ENCODE measurements at places on chromosomes 12 and 14.
A peak's percentile ranks its signal among the peaks of the same experiment; 100 is the strongest.

- DNase-seq = no peak
These were observed 232.0 kb downstream of the GRIN2B start for GRCh38 chr12:13749389-13749788.

- DNase-seq = no peak
These were observed 25.9 kb upstream of the POLR3B start for GRCh38 chr12:106331599-106331998.

GRCh38 chr12:77007476-77007875, 57.9 kb downstream of the E2F7 start:
- DNase-seq = no peak

GRCh38 chr12:14577344-14577743, 9.7 kb upstream of the PLBD1 start:
- no peak for DNase-seq

- no peak for DNase-seq
These were observed 542.7 kb upstream of the LMO3 start for GRCh38 chr12:17148706-17149105.

GRCh38 chr12:6423267-6424007, 21.3 kb upstream of the CD27 start:
- peak; percentile 39 for DNase-seq

- DNase-seq = no peak
These were observed 164.7 kb upstream of the CCND2 start for GRCh38 chr12:4108803-4109345.

- DNase-seq = no peak
These were observed 138.3 kb downstream of the EGLN3 start for GRCh38 chr14:33812601-33813000.

GRCh38 chr14:98200601-98201000, 1071.4 kb downstream of the BCL11B start:
- DNase-seq = no peak

DNA sequence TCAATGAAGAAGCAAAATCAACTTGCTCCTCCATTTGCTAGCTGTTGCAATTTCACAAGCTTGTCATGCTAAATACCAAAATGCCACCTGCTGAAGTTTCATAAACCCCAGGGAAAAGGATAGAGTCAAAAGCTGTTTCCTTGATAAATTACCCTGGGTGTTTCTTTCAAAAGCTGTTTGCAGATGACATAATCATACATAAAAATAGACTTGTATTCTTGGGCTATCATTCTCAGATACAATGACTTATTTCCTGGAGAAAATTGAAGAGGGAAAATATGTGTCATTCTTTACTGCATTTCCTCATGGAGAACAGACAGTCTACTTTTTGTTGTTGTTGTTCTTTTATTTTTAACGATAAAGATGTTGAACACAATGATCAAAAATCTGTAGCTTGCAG, 119.2 kb downstream of the GALC start:
- DNase-seq = no peak

DNA sequence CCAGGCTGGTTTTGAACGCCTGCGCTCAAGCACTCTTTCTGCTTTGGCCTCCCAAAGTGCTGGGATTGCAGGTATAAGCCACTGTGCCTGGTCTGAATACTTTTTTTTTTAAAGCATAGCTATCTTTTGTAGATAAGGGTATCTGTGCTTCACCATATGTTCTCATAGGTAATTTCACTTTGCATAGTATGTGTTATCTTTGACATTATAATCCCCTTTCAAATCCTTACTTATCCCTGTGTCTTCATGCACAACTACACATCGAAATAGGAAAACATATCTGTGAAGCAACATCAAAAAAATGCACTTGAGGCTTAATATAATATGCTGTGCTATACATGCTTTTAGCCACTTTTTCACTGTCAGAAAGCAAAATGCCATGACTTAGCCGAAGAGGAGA, 94.1 kb downstream of the SLC35F4 start:
- no peak for DNase-seq

GRCh38 chr12:28604240-28604639, 414.0 kb downstream of the CCDC91 start:
- DNase-seq = no peak

DNA sequence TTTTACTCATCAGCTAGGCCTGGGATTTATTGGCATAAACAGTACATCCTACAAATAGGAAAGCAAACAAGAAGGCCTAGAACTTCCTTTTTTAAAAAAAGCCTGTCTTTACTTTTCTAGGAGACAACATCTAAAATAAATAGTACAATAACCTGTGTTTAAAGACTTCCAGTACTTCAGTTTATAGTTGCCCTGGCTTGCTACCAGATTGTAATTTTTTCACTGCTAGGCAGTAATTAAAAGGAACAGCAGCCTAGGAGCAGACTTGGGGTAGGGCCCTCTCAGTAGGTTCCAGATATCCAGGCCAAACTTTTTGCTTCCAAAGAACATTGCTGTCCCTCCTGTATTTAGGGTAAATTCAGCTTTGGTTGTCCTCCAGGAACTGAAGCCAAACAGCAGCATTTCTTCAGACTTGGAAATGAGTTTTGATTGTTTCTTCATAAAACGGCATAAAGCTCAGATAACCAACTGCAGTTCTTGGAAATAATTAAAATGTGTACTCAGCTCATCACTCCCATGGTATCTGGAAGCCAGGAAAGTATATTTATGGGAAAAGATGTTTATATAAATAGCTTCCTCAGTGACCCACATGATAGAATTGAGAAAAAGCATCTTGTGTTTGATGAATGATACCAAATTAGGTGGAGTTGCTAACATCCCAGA, 61.7 kb downstream of the PPP1R36 start:
- DNase-seq = no peak

GRCh38 chr14:68523989-68524725, 268.7 kb downstream of the ZFP36L1 start:
- DNase-seq = no peak

GRCh38 chr14:55220230-55220629, 28.8 kb upstream of the DLGAP5 start:
- no peak for DNase-seq

DNA sequence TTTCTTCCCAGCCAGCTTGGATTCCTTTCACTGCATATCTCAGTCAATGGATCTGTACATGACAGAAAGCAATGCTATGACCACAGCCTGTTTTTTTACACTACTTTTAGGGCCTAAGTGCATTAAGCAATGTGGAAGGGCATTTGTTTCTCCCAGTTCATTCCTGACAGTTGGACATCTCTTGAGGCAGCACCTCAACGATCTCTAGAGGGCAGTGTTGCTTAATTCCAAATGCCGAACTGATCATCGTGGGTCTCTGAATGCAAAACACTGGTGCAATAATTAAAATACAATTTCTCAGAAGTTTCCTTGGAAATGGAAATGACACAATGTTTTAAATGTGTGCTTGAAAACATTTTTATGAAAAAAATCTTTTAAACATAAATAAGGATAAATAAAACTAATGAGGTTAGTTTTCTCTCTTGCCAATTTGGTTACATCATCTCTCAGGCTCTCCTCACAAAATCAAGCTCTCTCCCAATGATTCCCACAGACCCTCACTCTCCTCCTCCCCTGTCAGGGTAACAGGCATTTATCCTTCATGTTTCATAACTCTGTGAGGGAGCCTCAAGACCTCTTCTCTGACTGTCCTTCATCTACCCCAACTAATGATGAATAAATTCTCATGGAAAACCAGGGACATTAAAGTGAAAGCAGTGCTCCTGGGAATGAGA, 192.4 kb upstream of the SLC16A7 start:
- no peak for DNase-seq

DNA sequence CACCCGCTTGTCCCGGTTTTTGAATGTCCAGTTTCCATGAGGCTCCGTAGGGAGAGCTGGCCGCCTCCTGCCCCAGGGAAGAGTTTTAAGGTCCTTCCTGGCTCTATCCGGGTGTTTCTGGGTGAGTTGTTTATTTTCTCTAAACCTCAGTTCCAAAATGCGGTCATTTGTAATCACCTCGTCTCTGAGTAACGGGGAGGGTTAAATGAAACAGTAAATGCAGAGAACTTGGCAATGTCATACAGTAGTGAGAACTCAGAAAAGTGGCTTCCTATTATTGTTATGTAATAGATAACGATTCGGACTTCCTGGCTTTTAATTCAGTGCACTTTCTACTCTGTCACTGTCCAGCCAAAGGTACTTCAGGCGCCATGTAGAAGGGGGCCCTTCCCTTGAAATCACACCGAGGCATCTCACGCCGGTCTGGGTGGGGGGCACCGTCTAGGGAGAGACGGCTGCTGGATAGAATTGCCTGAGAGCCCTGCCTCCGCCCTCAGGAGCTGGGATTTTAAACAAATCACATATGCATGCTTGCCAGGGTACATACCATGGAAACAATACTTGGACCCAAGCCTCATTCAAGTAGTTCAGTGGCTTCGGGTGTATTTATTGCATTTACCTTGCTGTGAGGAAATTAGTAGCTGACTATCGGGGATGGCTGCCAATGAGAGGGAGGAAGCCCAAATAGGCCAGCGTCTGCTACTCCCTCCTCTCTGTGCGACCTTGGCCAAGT, 26.4 kb downstream of the NOS1 start:
- DNase-seq = no peak

GRCh38 chr12:19946550-19946949, 421.8 kb upstream of the PDE3A start:
- no peak for DNase-seq

GRCh38 chr12:12513416-12514006, 49.2 kb downstream of the DUSP16 start:
- DNase-seq = no peak

GRCh38 chr14:29446971-29447370, 480.7 kb downstream of the PRKD1 start:
- DNase-seq = no peak

GRCh38 chr14:100471441-100472093, 115.7 kb downstream of the BEGAIN start:
- no peak for DNase-seq

GRCh38 chr14:93709249-93709648, 79.0 kb downstream of the PRIMA1 start:
- DNase-seq = no peak

GRCh38 chr12:90888316-90888715, 66.7 kb downstream of the CCER1 start:
- no peak for DNase-seq

- no peak for DNase-seq
These were observed 7.2 kb downstream of the WNK1 start for GRCh38 chr12:759628-760027.

DNA sequence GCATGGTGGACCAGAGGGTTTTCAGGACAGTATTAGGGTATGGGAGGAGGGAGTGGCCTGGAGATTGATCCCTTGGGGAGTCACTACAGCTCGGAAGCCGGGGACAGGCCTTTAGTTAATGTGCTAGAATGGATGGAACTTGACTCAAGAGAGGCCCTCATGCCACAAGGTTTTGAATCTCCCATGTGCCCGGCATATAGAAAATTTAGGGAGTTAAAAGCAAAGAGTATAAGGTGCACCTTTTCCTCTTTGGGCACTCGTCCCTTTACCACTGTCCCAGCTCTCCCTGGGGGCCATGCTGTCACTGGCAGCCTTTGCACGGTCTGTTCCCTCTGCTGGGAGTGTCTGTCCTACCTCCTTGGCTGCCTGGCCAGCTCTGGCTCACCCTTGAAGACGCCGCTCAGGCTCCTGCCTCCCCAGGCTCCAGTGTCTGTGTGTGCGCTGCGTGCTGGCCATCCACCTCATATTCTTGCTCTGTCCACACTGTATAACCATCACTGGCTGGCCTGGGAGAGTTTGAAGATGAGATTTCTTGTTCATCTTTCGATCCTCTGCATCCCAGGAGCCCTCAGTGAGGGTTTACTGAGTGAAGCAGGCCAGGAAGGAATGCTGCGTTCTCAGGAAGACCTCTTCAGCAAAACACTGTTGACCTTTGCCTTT, 161.3 kb downstream of the ZFP36L1 start:
- DNase-seq = no peak

GRCh38 chr14:64634558-64634957, 69.7 kb upstream of the PLEKHG3 start:
- DNase-seq = no peak

- DNase-seq = no peak
These were observed 3.3 kb upstream of the KRT75 start for GRCh38 chr12:52437508-52437907.

- no peak for DNase-seq
These were observed 28.3 kb upstream of the CMKLR1 start for GRCh38 chr12:108367436-108367835.

DNA sequence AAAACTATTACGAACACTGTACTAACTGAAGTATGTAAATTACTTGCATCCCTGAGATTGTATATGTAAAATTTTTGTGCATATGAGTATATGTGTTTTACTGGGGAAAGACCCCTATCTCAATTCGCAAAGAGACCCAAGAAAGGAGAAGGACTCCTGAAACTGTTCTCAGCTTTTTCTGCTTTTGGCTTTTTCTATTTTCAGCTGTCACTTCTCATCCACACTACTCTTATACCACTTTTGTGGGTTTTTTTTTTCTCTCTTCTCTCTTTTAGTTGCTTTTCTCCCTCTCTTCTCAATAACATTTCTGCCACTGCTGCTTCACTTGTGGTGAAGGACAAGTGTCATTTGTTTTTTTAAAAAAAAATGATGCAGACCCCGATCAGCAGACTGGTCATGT, 39.8 kb downstream of the NIN start:
- DNase-seq = no peak

DNA sequence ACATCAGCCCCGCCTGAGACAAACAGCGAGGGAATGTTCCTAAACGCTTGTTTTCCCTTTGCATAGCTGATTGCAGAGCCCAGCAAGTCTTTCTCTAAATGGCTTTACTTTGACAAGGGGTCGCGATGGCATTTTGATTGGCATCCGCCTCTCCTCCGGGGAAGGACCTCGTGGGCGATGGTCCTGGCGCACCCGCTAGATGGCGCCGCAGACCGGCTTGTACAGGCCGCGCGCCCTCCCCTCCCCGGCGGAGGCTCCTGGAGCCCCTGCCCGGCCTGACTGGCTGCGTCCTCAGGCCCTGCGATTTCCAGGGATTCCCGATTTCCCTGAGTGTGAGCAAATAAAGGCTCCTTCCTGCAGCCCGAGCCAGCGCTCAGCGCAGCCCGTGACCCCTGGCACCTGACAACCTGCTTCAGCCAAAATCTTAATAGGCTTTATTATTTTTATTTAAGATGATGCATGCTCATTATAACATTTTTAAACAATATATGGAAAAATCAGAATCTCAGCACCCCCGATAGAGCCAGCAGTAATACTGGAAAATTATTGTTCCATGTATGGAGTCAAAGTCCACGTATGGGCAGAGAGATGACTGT, 468.3 kb downstream of the AACS start:
- no peak for DNase-seq

DNA sequence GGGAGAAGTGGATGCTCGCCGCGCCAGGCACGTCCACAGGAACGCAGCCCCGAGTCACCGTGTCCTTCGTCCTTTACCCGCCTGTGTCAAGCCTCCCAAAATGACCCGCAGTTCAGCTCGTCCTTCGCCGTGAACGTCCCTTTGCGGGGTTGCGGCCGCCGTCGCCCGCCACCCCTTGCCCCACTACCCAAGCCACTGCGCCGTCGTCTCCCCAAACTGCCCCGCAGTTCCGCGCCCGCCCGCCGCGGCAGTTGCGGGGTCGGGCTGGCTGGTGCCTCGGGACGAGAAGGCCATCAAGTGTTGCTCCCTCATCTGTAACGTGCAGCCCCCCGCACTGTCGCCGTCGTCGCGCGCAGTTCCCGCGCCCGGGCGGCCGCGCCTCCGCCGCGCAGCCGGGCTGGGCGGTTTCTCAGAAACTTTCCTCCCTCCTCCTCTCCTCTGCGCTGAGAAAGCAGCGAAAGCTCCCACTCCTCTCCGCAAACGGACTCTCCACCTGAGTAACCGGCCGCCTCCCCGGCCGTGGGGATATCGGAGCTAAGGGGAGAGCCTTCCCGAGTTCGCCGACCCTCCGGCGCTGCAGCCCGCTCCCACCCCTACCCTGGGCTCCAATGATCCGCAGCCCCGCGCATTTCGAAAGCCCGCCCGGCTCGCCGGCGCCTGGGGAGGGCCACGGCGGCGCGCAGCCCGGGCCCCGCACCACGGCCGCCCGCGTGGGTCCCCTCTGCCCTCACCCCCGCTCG, 6.7 kb downstream of the CDKN1B start:
- no peak for DNase-seq
